Aorta (tissue), 5 donors: ENCODE measurements at places on chromosomes 3 and 15.
A peak's percentile ranks its signal among the peaks of the same experiment; 100 is the strongest.

GRCh38 chr3:155664925-155665695, 79.8 kb downstream of the PLCH1 start:
- DNase-seq = no peak

- DNase-seq = no peak
Observed at GRCh38 chr15:63012444-63012843, 30.1 kb upstream of the TPM1 start.

- DNase-seq = no peak
Observed at GRCh38 chr15:58696738-58697137, 52.8 kb downstream of the ADAM10 start.

DNA sequence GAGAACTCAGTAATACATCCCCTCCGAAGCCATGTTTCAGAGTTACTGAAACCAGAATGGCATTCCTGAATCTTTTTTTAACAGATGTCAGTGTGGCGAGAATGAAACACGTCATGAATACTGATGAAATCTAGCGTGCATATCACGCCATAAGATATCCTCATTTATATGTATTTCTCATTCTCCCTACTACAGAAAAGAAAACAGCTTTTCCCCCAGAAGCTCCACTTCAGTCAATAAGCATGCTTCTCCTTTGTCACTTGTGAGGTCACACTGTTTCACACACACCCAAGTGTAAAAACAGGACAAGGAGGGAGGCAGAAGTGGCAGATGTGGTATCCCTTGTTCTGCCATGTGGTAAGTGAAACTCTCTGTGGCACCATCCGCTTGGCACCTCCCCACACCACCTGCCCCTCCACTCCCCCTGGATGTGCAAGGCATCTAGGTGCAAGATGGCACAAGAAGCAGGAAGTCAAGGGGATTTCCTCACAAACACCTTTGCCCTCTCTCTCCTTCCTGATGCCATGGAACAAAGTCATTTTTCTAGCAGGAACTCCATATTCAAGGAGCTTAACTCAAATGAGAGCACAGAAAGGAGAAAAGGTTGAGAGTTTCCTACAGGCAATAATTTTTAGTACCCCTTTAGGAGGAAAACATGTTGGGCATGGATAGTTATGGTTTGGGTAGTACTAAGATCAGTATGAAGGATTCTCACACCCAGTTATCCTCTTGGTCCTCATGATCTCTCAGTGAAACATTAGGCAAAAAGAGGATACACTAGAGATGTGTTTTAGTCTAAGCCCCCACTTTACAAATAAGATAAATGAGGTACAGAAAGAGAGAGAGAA, 47.5 kb upstream of the FRMD4B start:
- DNase-seq = no peak

GRCh38 chr3:163315786-163316185, 1762.5 kb downstream of the SI start:
- DNase-seq = no peak

- peak; percentile 63 for DNase-seq
Observed at GRCh38 chr15:28933710-28934445, 48.1 kb downstream of the APBA2 start.

GRCh38 chr15:68436680-68437079, 4.7 kb upstream of the ITGA11 start:
- no peak for DNase-seq

DNA sequence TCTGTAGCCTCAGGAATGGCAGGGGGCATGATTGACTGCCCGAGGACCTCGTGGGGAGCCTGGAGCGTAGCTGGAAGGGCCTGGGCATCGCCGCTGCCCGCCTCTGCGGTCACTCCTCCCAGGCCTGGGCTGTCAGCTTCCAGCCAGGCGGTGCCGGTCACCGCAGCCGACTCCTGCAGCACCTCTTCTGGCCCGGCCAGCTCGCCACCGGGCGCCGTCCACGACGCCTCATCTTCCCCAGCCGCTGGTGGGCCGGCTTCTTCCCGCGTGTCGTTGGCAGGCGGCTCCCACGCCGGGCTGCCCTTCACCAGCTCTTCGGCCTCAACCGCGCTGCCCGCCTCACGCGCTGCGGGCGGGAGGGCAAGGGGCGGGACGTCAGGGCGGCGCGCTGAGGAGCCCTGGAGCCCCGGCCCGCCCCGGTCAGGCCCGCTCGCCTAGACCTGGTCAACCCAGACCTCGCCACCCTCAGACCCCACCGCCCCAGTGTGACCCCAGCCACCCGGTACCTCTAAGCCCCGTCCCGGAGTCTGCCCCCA, 1.0 kb downstream of the CSPG5 start:
- no peak for DNase-seq

DNA sequence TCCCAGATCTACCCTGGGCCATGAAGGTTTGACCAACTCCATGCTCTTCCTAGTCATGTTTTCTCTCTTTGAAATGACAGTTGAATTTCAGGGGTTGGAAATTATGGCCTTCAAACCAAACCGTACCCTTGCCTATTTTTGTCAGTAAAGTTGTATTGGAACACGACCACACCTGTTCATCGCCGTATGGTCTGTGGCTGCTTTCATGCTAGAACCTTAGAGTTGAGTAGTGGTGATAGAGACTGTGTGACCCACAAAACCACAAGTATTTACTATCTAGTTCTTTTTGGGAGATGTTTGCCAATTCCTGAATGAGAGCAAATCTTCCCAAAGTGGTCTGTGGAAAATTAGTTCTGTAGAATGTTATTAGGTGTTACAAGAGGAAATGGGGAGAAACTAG, 24.0 kb upstream of the STARD5 start:
- DNase-seq = no peak

- DNase-seq = no peak
Observed at GRCh38 chr15:66588537-66588936, 22.7 kb upstream of the LCTL start.

DNA sequence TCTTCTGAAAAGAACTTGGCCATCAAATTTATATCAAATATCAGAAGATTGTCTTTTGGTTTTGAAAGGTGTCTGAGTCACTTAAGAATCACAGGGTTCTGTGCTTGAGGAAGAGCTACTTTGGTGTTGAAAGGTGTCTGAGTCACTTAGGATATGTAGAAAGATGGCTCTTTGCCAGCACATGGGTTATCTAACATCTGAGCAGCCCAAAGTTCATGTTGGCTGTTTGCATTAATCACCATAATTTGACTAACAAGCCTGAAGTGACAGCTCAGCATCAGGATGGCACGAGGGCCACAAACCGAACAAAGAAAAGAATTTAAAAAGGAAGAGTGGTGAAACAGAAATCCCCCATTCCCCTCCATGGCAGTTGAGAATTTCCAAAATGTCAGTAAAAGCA, 190.5 kb upstream of the CMC1 start:
- DNase-seq = no peak

DNA sequence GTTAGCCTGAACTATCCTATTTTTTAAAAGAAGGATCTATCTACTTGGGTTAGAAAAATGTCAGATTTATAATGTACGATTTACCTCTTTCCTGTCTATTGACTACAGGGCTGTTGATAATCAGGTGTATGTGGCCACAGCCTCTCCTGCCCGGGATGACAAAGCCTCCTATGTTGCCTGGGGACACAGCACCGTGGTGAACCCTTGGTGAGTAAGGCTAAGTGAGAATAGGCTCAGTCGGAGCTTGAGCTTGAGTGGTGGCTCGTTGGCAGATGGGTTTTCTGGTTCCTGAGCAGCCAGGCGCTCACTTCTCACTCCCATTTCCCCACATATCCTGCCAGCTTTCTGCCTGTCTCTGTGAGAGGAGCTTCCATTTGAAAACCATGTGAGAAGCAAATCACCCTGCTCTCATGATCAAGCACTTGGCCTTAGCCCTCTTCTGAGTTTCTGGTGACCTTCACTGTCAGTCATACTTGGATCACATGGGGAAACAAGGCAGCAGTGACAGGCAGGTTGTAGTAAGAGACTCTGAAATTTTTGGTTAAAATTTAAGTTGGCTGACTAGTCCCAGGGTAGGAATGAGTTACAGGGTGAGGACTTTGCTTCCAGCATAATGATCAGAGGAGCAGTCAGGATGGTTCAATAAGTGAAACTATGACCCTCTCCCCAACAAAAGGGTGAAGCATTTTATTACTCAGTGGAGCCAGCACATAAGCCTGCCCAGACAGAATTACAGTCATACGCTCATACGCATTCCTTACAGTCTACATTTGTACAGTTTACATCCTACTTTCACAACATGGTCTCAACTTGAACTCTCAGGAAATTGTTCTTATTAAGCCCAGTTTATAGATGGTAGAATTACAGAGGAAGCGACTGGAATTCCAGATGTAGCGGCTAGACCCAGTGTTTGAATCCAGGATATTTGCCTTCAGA, 18.0 kb downstream of the NIT2 start:
- no peak for DNase-seq

- no peak for DNase-seq
Observed at GRCh38 chr3:53974324-53974723, 82.7 kb upstream of the SELENOK start.

DNA sequence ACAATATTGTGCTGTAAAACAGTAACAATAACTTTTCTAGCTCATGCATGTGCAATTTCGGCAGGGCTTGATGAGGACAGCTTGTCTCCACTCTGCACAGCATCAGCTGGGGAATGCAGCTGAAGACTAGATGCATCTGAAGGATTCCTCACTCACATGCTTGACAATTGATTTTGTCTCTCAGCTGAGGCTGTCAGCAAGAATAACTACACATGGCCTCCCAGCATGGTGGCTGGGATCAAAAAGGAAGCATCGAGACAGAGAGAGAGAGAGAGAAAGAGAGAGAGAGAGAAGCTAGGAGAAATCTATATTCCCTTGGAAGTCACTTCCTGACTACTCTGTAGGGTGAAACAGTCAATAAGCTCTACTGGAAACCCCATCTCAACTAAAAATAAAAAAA, 487.1 kb downstream of the PLOD2 start:
- DNase-seq = no peak

DNA sequence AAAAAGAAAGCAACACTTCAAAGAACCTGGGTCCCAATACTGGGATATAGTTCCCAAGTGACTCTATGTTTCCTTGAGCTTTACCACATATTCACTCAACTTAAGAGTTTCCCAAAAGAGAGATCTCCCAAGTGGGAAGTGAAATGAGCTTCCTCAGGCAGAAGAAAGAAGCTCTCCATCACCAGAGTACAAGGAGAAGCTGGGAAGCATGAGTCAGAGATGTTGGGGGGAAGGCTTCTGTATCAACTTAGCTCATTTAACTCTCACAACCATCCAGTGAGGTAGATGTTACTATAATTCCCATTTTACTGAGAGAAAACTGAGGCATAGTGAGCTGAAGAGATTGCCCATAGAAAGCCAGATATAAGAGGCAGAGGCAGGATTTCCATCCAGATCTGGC, 47.0 kb upstream of the TRIM42 start:
- DNase-seq = no peak

DNA sequence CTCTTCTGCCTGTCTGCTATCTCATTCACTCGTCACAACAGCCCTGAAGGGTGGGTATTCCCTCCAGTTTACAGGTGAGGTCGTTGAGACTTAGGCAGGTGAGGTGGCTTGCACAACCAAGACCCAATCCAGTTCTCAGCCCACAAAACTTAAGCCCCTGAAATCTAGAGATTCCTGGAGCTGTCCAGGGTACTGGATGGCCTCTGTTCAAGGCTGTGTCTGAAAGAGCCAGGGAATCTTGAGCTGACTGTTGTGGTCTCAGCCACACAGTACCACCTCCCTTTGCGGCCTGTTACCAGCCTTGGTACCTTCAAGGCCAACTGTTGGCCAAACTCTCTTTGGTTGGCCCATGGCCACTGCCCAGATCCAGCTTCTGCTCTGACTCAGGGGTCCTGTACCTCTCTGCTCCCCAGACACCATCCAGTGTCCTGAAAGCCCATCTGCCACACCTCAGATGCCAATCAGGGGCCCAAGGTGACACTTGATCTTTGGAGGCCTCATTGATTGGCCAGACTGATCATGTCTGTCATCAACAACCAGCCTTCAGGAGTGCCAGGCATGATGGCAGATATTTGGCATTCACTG, 10.9 kb upstream of the FAM107A start:
- DNase-seq = no peak

DNA sequence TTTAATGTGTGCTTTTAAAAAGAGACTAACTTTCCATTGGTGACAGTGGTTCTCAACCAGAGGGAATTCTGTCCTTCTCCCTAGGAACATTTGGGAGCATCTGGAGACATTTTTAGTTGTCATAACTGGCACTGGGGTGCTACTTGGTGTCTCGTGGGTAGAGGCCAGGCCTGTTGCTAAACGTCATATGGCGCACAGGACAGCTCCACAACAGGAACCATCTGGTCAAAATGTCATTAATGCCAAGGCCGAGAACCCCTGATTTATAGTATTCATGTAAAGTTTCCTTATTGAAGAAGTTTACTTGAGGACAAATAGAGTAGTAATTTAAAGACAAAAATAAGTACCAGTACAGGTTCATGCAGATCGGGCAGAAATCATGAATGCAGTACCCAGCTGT, 164.2 kb downstream of the FEZF2 start:
- no peak for DNase-seq

DNA sequence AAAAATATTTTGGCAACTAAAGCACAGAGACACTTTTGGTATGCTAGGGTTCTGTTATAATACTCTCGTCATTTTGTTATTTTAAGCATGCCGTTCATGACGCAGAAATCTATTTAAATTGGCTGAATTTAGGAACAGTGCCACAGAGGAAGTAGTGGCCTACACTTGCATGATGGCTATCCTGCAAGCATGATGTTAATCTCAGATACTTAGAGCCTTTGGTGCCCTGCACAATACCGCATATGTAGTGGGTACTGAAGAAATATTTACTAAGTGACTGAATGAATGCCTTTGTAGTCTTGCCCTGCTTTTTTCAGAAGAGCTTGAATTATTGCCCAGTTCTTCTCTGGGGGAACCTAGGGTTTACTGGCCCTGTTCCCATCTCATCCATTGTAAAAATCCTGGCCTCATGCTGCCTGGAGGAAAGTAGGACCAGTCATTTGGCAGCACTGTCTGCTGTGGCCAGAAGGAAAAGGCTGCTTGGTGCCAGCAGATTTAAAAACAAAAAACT, 79.0 kb downstream of the SERPINI1 start:
- DNase-seq = no peak

- DNase-seq = no peak
Observed at GRCh38 chr3:40200692-40201316, 108.7 kb upstream of the EIF1B start.

- DNase-seq = no peak
Observed at GRCh38 chr3:187799942-187800641, 54.8 kb upstream of the BCL6 start.

- peak; percentile 97 for DNase-seq
Observed at GRCh38 chr3:125055913-125056745, at the start of gene HEG1. HEG1 (minus strand) TSS chr3:125055997; CDS start chr3:125055890, 107 bp downstream.

DNA sequence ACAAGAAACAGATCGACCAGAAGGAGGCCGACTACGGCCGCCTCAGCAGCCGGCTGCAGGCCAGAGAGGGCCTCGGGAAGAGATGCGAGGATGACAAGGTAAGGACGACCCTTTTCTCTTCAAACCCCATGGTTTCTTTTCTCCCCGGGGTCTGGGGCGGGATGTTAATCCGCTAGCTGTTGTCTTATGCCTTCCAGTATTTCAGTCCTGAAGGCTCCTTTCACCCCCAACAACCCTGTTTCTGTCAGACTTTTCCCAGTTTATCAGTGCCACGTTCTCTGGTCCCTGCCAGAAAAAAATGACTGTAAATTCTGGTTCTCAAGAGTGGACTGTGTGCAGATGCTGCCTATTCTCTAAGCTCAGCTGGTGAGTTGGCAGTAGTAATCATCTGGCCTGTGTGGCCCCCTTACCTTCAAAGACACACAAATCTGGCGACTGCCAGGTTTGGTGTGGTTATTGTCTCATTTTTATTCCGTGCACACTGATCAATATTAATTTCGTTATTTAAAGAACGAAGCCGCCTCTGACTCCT, 806 bp downstream of the GOLM2 start:
- DNase-seq = no peak
